Stimulated activated CD4-positive, alpha-beta T cell treated with anti-CD3 and anti-CD28 coated beads, Interleukin-1b, Interleukin-23, amount 100 ng/mL, for 24 hours (primary cell): ENCODE measurements at places on chromosomes 7 and 10.

GRCh38 chr10:126015413-126015812 lies 119.0 kb downstream of the FANK1 start:
- DNase-seq: no peak

- no peak for DNase-seq
Measured at GRCh38 chr10:15196021-15196834, 27.7 kb upstream of the NMT2 start.

GRCh38 chr7:136997735-136998134 lies 129.3 kb downstream of the CHRM2 start:
- DNase-seq: no peak

- no peak for DNase-seq
Measured at GRCh38 chr7:151035026-151035717, 6.9 kb downstream of the ABCB8 start.

GRCh38 chr10:106440355-106440754 lies 724.2 kb downstream of the SORCS1 start:
- DNase-seq: no peak

DNA sequence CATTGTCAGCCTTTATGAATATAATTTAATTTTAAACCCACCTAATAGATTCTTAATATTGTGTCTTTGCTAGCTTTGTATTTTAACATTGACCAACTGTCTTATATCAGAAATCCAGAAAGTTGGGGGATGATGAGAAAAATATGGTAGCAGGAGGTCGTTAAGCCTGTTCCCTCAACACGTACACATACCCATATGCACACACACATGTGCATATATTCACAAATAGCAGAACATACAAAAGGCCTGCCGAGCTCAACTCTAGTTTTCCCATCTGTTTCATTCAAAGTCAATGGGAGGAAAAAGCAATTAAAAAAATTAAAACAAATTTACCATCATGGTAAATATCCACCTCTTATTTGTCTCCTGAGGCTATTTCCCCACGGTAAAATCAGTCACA lies 25.9 kb upstream of the PTPRZ1 start:
- no peak for DNase-seq

GRCh38 chr7:43569424-43569823 lies 13.5 kb upstream of the STK17A start:
- no peak for DNase-seq

DNA sequence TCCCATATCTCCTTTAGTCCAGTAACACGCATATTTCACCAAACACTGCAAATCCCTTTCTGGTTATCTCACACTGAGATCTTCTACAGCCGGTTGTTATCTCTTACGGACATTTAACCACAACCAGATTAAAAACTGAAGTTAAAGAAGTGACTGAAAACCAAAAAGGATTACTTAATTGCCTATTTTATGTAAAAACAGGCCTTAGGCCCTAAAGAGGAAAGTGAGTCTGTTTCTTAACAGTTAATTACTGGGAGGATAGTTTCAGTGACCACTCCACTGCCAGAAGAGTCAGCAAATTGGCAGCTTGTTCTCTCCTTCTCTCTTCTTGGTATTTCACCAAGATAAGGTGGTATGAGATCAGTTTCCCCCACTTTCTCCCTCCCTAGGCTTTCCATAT lies 161.9 kb upstream of the MEOX2 start:
- DNase-seq: no peak

DNA sequence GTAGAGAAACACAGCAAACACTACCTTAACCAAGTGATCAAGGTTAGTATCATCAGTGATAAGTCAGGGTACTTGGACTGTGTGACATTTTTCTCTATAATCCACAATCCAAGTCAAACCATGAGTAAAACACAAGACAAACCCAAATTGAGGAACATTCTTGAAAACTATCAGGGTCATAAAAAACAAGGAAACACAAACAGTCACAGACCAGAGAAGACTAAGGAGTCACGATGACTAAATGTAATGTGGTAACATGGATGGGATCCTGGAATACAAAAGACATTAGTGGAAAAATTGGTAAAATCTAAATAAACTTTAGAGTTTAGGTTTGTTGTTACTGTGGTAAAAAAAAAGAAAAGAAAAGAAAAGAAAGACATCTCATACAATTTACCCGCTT lies 103.8 kb downstream of the ARMH3 start:
- DNase-seq: no peak

GRCh38 chr10:86375204-86375603 lies 8.6 kb upstream of the GRID1 start:
- no peak for DNase-seq

DNA sequence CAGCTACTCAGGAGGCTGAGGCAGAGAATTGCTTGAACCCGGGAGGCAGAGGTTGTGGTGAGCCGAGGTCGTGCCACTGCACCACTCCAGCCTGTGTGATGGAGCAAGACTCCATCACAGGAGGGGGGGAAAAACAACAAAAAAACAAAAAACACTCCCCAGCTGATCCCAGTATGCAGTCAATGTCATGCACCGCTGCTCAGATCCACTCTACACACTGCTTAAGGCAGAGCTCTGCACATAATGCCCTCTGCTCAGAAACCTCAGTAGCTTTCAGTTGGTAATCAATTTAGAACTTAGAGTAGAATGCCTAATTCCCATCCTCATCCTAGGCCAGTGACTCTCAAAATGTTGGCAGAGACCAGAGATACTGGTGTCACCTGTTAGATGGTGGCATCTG lies 43.9 kb downstream of the PDSS1 start:
- DNase-seq: no peak

- no peak for DNase-seq
Measured at GRCh38 chr7:113698556-113699220, 220.1 kb downstream of the PPP1R3A start.

DNA sequence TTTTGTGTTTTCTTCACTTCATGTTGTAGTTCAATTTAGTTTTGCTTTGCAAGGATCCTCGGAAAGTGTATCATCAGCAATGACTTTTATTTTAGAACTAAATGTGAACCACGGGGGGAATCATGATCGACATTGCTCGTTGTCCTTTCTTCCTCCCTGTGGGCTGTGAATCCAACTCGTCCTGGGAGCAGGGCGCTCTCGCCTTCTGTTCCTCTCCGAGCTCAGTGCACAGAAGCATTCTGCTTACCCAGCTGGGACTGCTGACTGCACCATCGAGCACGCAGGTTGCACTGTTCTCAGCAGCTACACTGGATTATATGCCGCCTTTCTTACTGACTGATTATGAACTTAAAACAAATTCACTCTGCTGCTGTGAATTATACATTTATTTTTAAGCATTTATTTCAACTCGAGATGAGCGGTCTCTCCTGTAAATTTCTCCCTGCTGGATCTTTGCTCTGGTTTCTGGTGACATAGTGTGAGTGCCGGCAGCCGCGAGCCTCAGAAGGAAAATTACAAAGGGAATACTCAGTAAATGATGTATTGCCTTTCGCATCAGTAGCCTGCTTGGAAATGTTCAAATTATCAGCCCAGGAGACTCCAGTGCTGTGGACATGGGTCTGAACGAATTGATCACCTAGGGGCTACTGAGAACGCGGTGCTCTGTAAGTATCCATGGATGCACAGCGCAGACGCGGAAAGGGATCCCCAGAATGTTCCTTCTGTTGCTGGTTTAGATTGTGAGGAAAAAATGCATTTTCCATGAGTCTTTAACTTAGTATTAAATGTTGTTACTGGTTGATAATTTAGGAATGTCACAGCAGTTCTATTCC lies 92.6 kb downstream of the PTPRE start:
- DNase-seq: no peak

- DNase-seq: no peak
Measured at GRCh38 chr7:82110146-82110840, 333.3 kb downstream of the CACNA2D1 start.

- no peak for DNase-seq
Measured at GRCh38 chr10:536371-536925, 153.0 kb downstream of the DIP2C start.

DNA sequence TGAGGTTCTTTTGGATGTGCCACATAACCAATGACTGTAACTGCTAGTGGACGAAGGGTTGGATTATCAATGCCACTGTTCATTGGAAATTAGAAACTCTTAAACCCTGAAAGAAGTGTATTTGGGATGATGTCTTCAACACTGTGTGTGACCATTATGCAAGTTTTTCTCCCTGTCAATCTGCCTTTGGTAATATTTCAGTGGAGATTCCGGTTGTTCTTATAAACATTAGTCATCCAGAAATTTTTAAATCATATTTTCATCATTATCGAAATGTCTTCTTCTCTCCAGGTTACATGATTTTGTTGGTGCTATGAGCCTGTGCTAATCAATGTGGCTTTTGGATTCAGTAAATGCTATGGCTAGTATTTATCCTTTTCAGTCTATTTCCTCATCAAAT lies 61.7 kb upstream of the KLF6 start:
- DNase-seq: no peak

DNA sequence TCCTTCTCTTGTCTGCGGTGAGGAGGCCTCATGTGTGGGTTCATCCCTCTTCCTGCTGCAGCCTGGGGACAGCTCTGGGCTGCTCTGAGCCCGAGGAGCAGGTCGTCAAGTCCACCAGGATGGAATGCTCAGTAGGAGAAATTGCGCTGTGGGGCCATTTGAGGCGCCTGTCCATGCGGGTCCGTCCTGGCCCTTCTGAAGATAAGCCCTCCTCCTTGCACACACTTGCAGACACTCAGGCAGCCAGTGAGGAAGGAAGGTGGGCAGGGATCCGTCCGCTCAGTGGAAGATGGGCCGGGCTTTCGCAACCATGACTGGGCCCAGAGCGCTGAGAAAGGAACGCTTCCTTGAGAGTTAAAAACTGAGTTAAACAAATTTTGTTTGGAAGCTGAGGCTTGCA lies 356.8 kb downstream of the GLRX3 start:
- DNase-seq: no peak

- DNase-seq: no peak
Measured at GRCh38 chr7:151167197-151167961, at the start of gene GBX1. Gene GBX1 (minus strand): TSS chr7:151167694. CDS start chr7:151167548, 146 bp downstream.

DNA sequence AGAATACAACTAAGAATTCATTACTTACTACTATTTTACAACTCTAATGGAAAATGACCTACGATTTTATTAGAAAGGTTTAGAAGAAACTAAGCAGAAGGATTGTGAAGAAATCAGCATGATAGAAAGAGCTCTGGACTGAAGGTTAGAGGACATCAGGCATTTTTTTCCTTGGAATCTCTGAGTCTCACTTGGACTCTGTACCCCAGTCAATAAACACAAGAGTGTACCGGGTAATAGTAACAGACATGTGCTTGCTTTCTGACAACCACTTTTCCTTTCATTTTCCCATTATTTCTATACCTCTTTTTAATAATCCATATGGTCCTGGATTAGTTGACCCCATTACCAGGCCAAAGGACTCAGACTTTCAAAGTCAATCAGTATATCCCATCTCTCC lies 1240.9 kb upstream of the LRRTM3 start:
- DNase-seq: no peak

DNA sequence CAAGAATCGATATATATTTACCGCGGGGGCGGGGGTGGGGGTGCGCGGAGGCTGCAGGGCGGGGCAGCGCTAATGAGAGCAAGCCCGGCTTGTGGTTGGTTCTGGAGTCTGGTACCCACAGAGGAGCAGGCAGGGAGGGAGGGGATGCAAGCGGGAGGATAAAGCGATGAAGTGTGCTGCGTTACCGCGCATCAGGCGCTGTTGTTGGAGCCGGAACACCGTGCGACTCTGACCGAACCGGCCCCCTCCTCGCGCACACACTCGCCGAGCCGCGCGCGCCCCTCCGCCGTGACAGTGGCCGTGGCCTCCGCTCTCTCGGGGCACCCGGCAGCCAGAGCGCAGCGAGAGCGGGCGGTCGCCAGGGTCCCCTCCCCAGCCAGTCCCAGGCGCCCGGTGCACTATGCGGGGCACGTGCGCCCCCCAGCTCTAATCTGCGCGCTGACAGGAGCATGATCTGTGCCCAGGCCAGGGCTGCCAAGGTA lies at the start of gene HECW1:
TSS of gene HECW1 (plus strand) at position 189 of the 482 bp plus-strand sequence. CDS start 131,259 bp downstream, outside the sequence.
- no peak for DNase-seq

- no peak for DNase-seq
Measured at GRCh38 chr7:30427296-30428070, 51.1 kb downstream of the NOD1 start.

DNA sequence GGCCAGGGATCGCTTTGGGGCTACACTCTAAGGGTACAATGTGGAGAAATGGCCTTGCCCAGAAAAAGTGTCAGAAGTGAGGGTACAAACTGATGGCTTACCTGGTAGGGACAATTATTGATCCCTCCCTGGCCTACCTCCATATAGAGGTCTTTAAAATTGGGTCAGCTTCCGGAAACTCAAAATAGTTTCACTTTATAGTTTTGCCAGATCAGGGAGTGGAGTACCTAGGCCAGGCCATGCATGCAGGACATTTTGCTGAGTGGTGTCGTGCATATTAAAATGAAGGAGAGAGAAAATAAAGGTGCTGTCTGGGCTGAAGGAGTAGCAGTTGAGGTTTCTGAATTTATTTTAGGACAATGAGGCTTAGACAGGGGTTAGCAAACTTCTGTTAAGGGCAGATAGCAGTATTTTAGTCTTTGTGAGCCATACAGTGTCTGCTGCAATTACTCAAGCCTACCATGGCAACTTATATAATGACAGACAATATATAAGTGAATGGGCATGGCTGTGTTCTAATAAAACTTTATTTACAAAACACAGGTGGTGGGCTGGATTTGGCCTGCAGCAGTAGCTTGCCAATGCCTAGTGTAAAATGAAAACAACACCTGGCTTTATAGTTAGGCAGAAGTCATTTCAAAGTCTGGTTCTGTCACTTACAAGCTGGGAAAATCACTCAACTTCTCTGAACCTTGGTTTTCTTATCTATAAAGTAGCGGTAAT lies 176.9 kb upstream of the AOAH start:
- DNase-seq: no peak

DNA sequence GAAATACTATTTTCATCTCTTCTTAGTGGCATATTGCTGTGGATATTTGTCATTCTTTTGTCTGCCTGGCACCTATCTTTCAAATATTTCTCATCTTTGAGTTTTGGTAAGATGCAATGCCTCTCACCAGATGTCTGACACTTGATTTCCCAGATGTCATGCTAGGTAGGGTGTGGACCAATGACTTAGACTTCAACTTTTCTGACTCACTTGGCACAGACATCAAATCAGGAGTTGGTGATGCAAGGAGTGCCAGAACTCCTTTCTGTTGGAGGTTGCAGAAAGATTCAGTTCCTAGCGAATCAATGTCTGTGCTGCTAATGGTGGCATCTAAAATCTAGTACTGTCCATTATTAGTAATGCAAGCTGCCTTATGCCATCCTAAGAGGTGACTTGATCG lies 216.9 kb upstream of the FERD3L start:
- no peak for DNase-seq

- DNase-seq: peak; percentile 53
Measured at GRCh38 chr10:124732931-124733570, 11.1 kb downstream of the FAM53B start.

DNA sequence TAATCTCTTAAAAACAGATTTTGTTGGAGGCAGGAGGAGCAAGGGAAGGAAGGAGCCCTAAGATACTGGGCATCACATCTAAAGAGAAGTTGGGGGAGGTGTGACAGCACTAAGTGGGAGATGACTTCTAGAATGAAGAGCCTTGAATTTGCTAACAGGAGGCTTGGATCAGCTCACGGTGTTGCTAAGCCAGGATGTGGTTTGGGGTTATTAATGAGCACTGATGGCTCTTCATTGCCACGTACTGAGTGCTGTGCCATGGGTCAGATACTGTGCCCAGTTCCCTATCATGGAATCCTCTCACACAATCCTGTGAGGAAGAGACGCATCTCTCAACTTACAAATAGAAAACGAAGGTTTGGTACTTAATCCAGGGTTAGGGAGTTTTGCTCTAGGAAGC lies 78.5 kb downstream of the C7orf25 start:
- no peak for DNase-seq

GRCh38 chr10:94443047-94443446 lies 40.7 kb downstream of the TBC1D12 start:
- DNase-seq: no peak

- no peak for DNase-seq
Measured at GRCh38 chr10:11875494-11876281, 52.5 kb downstream of the PROSER2 start.

- no peak for DNase-seq
Measured at GRCh38 chr10:3820255-3820654, 35.2 kb upstream of the KLF6 start.
